ENCODE measurements at places on chromosomes 4 and X. TPM values are rescaled to one million over a fixed set of nuclear protein-coding genes. Genes with fewer than 3 reads are reported as not detected.

DNA sequence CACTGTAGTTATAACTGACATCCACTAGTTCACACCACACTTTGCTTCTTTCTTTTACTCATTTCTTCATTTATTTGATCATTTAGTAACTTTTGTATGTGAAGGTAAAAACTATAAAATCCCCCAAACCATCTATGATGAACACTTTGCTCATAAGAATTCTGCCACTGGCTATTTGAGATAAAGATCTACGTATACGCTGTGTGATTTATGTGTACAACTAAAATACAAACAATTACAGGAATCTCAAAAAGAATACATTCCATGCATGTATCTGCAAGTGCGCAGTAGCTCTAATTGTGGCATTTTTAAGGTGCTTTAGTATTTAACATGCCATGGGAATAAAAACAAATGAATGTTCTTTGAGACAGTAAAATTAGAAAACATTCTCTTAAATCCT lies 156.9 kb upstream of the NAP1L5 start:
- no peak overlapping the region for H3K27ac ChIP-seq
- H3K36me3 ChIP-seq, result no peaks in the 10 kb centered on the region
- H3K4me1 ChIP-seq, result no peaks in the 10 kb centered on the region
- H3K4me3 ChIP-seq, result no peak overlapping the region
- H3K27me3 ChIP-seq, result no peaks in the 10 kb centered on the region

DNA sequence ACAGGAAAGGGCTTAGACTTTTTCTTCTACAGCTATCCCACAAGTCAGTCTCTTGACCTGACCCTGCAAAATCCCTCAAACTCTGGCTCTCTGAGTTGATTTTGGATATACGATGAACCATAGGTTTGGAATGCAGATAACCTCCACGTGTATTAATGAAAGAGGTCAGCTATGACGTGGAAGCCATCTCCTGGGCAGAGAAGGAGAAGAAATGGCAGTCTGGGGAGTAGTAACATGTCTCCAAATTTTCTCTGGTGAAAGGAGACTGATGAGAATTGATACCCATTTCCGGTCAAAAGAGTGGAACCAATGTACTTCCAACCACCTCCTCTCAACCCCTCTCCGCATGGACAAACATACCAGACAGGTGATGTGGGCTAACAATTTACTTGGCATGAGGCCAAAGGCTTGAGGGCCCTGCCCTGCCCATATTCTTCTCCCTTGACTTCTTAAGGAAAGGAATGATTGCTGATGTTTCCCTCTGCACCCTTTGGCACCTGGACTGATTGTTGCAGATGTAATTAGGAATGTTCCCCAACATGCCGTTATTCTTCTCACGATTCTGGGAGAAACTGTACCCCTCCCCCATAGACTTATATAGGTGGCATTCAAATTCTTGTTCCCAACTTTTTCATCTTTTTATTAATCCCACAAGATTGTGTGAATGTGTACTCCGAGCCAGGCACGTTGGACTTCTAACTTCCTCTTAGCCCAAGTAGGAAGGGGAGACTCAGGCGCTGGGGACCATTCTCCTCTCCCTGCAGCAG lies 580 bp upstream of the PLS3 start:
- peaks cover 30% of the 10 kb centered on the region for H3K4me1 ChIP-seq
- no peaks in the 10 kb centered on the region for H3K27me3 ChIP-seq
- peak; percentile 57 for DNase-seq
- peak overlapping the region; percentile 87 for H3K27ac ChIP-seq

- H3K4me1 ChIP-seq, result no peaks in the 10 kb centered on the region
- H3K27ac ChIP-seq, result no peak overlapping the region
- H3K27me3 ChIP-seq, result no peaks in the 10 kb centered on the region
- H3K4me3 ChIP-seq, result no peak overlapping the region
- H3K36me3 ChIP-seq, result no peaks in the 10 kb centered on the region
Observed at GRCh38 chr4:184784628-184785257, 41.0 kb downstream of the ACSL1 start.

GRCh38 chrX:123206176-123206575 lies 22.1 kb downstream of the GRIA3 start:
- H3K4me1 ChIP-seq, result no peaks in the 10 kb centered on the region
- no peak for DNase-seq
- no peaks in the 10 kb centered on the region for H3K27me3 ChIP-seq
- H3K27ac ChIP-seq, result no peak overlapping the region

- no peak overlapping the region for H3K4me3 ChIP-seq
- no peaks in the 10 kb centered on the region for H3K27me3 ChIP-seq
- H3K27ac ChIP-seq, result no peak overlapping the region
- H3K36me3 ChIP-seq, result no peaks in the 10 kb centered on the region
Observed at GRCh38 chr4:162839814-162840213, 326.9 kb downstream of the NAF1 start.

- no peak overlapping the region for H3K27ac ChIP-seq
- no peaks in the 10 kb centered on the region for H3K27me3 ChIP-seq
- peaks cover 17% of the 10 kb centered on the region for H3K4me1 ChIP-seq
- no peak for DNase-seq
Observed at GRCh38 chr4:147509386-147509785, 28.5 kb downstream of the EDNRA start.

DNA sequence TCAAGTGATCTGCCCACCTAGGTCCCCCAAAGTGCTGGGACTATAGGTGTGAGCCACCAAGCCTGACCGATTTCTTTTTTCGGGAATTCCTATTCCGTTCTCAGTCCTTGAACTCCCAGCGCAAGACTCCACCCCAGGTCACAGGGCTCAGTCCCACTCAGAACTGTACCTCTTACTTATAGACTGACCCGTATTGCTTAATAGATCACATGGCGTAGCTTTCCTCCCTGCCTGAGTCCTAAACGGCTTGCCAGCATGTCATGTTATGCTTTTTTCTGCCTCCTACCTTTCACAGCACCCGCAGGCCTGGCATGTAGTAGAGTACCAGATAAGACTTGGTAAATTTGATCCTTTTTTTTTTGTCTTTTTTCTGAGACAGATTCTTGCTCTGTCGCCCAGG lies 22.4 kb downstream of the SAT1 start:
- no peak overlapping the region for H3K27ac ChIP-seq
- no peak for DNase-seq
- no peaks in the 10 kb centered on the region for H3K27me3 ChIP-seq
- H3K4me3 ChIP-seq, result no peak overlapping the region
- H3K4me1 ChIP-seq, result peaks cover 13% of the 10 kb centered on the region

GRCh38 chr4:151887031-151887815 lies 126.4 kb upstream of the GATB start:
- no peak overlapping the region for H3K4me3 ChIP-seq
- H3K27ac ChIP-seq, result no peak overlapping the region
- H3K27me3 ChIP-seq, result no peaks in the 10 kb centered on the region

DNA sequence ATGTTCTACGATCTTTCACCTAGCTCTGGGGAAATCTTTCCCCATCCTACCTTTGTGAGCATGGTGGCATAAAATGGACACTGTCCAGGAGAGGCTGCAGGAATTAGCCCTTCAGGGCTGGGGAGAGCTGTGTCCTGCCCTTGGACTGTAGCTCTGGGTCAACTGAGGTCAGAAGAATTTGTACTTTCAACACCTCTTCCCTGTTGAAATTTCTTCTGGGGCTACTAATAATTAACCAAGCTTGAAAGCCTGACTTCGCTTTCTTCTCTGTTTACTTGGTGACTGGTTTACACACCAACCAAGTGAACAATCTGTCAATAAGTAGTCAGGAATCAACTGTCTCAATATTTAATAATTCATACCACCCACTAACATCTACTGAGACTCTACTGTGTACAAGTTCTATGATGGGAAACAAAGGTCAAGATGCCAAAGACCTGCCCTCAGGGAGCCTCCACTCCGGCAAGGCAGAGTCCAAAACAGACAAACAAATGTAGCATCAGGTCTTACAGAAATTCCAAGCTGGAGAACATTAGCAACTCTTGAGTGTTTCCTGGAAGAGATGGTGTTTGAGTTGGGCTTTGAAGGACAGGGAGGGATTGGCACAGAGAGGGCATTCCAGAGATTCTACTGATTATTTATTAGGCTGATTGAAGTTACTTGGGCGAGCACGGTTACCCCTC lies 113.1 kb downstream of the ENPP6 start:
- H3K36me3 ChIP-seq, result no peaks in the 10 kb centered on the region
- peak; percentile 18 for DNase-seq
- H3K4me3 ChIP-seq, result no peak overlapping the region
- H3K27ac ChIP-seq, result no peak overlapping the region

DNA sequence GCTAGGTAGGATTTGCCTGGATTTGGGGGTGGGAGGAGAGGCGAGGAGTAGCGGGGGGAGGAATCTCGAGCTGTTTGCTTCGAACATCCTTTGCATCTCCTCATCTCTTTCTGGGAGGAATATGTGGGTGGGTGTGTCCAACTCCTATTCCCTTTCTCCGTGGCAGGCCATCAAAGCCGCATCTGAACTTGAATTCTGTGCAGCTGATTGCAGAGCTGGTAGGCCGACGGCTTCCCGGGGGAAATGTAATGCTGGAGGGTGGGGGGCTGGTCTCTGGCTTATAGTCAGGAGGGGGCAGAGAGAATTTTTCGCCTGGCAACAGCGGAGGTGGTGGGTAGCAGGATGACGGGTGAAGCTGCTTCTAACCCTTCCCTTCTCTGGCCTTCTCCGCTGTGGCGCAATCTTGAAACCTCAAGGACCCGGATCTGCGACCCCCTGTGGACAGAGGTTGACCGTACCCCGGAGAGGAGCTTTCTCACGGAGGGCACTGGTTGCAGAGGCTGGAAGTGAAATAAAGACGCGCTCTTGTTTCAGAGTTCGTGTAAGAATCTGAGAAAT lies 628 bp downstream of the ZCCHC12 start:
- H3K27me3 ChIP-seq, result peaks cover 22% of the 10 kb centered on the region
- DNase-seq, result no peak
- H3K36me3 ChIP-seq, result no peaks in the 10 kb centered on the region
- H3K27ac ChIP-seq, result no peak overlapping the region
- H3K4me3 ChIP-seq, result peak overlapping the region; percentile 37

GRCh38 chrX:119273420-119274192 lies 37.5 kb downstream of the PGRMC1 start:
- H3K4me3 ChIP-seq, result peak overlapping the region; percentile 3
- H3K27ac ChIP-seq, result no peak overlapping the region
- DNase-seq, result peak; percentile 23
- no peaks in the 10 kb centered on the region for H3K36me3 ChIP-seq
- H3K4me1 ChIP-seq, result no peaks in the 10 kb centered on the region
- H3K27me3 ChIP-seq, result no peaks in the 10 kb centered on the region

DNA sequence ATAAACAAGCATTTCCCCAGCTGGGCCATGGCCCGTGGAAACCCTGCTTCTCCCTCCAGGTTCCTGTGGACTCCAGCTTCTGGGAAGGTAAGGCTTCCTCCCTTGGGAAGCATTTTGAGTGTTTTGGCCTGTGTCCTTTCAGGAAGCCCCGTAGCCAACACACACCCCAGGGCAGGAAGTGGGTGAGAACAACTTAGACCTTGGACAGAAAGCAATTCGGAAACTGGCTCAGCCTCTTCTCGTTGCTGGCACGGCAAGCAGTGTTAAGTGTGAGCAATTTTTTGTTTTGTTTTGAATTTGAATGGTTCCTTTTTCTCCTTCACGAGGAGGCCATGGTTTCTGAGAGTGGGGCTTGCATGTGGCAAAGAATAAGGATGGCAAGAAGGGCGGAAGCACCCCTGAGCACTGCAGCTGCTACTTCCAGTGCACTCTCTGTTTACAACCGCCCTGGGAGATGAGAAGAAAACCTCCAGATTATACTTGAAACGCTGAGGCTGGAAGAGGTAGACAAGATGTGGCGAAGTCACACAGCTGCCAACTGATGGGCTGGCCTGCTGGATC lies 14.1 kb upstream of the CYTL1 start:
- H3K36me3 ChIP-seq, result no peaks in the 10 kb centered on the region
- H3K27me3 ChIP-seq, result no peaks in the 10 kb centered on the region
- peaks cover 26% of the 10 kb centered on the region for H3K4me1 ChIP-seq
- H3K27ac ChIP-seq, result no peak overlapping the region

- H3K4me1 ChIP-seq, result no peaks in the 10 kb centered on the region
- no peaks in the 10 kb centered on the region for H3K36me3 ChIP-seq
- H3K27me3 ChIP-seq, result no peaks in the 10 kb centered on the region
- no peak for DNase-seq
- H3K4me3 ChIP-seq, result no peak overlapping the region
Observed at GRCh38 chr4:181372014-181372413, 871.2 kb upstream of the TENM3 start.

DNA sequence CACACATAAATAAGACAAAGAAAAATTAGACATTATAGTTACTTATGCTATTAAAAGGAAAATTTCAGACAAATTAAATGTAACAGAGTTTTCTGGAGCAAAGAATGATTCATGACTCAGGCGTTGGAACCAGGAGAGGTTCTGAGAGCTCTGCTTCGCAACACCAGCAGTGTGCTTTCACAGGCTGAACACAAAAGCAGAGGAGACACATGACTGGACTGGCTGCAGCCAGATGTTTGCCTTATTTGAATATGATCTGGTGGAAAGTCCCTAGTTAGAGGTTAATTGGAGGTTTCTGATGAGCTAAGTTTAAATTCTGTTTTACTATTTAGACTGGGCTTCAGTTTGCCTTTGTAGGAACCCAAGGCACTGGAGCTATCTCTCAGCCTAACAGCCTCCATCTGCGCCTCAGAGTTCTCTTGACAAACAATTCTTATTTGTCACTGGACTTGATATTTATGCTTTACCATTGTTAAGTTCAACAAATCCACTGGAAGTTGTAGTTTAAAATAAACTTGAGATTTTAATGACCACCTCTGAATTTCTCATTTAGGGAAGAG lies 16.2 kb downstream of the BOD1L1 start:
- H3K4me1 ChIP-seq, result no peaks in the 10 kb centered on the region
- peaks cover 50% of the 10 kb centered on the region for H3K36me3 ChIP-seq
- peak; percentile 33 for DNase-seq
- no peak overlapping the region for H3K4me3 ChIP-seq
- H3K27ac ChIP-seq, result no peak overlapping the region

DNA sequence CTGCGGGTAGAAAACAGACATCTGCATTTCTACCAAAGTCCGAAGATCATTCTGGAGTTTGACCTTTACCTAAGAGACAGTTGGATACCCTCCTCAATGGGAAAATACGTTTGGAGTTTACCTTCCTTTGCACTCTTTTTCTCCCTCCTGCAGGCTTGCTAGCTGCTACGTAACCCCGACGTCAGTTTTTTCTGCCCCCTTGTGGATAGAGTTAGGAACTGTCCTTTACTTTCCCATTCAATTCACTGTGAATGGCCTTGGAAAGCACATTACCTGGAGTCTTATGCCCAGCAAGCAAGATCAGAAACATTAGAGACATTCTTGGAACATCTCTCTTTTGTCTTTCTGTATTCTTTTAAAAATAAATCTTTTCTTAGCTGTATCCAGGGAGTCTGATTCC lies 250.7 kb downstream of the NAP1L3 start:
- no peaks in the 10 kb centered on the region for H3K36me3 ChIP-seq
- no peaks in the 10 kb centered on the region for H3K27me3 ChIP-seq
- H3K27ac ChIP-seq, result no peak overlapping the region
- H3K4me3 ChIP-seq, result no peak overlapping the region
- H3K4me1 ChIP-seq, result no peaks in the 10 kb centered on the region
- DNase-seq, result no peak

The PTCHD1 gene
- 0.14 TPM for total RNA-seq

The AKAP17A gene
- 15.9 TPM for total RNA-seq

The ZMAT1 gene
- 2.0 TPM for total RNA-seq

The CRLF2 gene
- not detected for total RNA-seq

The BEX5 gene
- 1.6 TPM for total RNA-seq

The SRPK3 gene
- not detected for total RNA-seq

Measured in astrocyte (in vitro differentiated cells and primary cell).